NCI-H2081 treated with DMSO at 0.1 percent for 48 hours (cell line): ENCODE measurements at places on chromosomes 16 and 17.

- DNase-seq: no peak
These were observed 36.1 kb downstream of the WNT3 start for GRCh38 chr17:46782250-46782953.

DNA sequence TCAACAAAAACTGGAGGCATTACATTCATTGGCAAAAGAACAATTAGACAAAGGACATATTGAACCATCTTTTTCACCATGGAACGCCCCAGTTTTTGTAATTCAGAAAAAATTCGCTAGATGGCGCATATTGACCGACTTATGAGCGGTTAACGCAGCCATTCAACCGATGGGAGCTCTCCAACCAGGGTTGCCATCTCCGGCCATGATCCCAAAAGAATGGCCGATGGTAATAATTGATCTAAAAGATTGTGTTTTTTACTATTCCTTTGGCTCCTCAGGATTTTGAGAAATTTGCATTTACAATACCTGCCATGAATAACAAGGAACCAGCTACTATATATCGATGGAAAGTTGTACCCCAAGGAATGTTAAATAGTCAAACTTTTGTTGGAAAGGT lies 21.4 kb downstream of the ALOX15B start:
- no peak for DNase-seq

- no peak for DNase-seq
These were observed 1299.0 kb downstream of the CDH11 start for GRCh38 chr16:63822818-63823217.

DNA sequence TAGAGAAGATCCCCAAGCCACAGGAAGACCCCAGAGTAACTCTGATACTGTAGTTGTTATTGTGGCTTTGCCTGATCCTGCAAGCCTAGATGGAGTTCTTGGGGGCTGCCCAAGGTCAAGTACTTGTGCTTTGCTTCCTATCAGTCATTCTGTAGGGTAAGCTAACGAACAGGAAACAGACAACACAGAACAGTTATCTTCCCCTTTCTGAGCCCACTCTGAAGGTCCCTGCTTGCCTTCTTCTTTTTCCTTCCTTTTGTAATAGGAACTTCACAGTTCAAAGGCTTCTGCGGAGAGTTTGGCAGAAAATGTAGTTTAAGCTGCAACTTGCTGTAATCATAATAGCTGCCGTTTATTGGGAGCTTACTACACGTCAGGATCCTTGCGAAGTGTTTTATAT lies 494.1 kb upstream of the ERCC4 start:
- no peak for DNase-seq

GRCh38 chr16:11472410-11472809 lies 114.3 kb downstream of the LITAF start:
- DNase-seq: no peak

DNA sequence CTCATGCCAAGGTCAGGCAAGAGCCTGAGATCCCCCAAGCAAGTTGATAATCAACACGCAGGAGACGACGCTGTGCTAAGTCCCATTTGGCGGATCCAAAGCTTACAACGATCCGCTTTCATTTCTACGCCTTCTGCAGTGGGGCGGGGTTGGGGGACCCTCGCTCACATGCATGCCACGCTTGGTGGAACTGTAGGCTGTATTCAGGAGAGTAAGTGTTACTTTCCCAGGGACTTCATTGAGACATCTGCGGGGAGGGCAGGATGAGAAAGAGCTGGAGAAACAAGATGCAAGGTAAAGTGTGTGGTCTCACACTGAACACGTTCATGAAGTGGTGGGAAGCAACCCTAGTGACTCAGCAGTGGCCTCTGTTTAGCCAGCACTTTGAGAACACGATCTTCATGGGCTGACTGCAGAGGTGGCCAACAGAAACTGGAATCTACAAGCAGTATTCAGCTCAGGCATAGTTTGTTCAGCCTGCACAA lies 100.5 kb downstream of the XYLT1 start:
- no peak for DNase-seq

DNA sequence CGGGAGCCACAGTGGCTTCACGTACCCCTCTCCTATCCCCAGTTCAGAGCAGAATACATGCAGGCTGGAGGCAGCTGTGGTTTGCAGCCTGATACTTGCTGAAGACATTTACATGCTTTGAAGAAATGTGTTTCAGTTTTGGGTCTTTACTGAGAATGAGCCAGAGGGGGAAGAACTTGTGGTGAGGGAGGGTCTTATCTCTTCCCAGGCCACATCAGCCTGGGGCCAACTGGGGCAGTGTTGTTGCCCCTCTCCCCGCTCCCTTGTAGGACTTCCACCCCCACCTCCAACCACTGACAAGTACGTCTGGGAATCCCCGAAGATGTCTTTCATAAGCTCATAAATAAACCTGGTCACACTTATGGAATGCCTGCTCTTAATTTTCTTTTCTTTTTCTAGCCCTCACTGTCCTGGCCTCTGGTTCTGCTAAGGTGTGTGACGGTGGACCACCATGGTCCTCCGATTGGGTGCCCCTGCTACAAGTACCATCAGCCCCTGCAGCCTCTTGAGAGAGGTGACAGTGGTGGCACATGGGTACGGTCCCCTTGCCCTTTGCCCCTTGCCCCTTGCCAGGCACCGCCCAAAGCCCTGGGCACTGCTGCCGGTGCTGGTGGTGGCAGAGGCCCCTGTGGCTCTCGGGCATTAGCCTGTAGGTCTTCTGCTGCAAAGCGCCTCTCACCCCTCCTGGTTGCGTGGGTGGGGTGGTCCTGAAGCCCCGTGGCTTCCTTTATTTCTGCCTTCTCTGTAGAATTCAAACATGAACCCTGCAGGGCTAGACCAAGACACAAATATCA lies 144.8 kb upstream of the RPH3AL start:
- no peak for DNase-seq

DNA sequence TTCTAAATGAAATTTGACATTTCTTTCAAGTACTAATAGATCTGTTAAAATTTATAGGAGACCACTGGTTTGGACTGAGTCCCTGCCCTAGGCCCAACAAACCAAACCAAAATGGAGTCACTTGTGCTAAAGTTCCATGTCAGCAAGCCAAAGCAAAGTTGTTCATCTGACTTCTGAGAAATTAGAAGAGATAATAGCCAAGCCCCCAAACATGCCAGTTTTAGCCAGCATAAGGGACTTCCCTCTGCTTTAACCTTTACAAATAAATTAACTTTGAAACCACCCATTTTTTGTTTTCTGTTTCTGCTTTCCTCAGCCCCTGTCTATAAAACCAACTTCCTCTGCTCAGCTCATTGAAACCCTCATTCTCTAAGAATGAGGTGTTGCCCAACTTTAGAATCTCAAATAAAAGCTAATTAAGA lies 18.9 kb downstream of the CDR2 start:
- DNase-seq: no peak

GRCh38 chr17:10792151-10792550 lies 11.7 kb downstream of the TMEM238L start:
- DNase-seq: no peak

- no peak for DNase-seq
These were observed 110.8 kb upstream of the ZNF750 start for GRCh38 chr17:82950525-82951102.

DNA sequence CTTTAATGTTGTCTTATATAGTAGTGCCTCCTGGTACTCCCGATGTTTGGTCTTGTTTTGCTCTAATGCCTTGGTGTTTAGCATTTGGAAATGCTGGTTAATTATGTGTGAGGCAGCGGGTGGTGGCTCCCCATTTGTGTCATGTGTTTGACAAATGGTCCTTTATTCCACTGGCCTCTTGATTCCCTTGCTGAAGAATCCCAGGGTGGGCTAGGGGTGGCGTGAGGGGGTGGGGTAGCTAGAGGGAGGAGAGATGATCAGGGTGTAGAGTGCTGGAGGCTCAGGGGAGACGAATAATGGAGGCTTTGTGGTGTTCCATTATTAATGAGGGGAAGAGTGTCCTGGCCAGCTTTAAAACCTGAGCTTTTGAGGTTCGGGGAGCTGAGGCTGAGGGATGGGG lies 5.4 kb downstream of the DYNLL2 start:
- no peak for DNase-seq

- no peak for DNase-seq
These were observed 1.1 kb downstream of the SLC16A3 start for GRCh38 chr17:82229698-82230608.

DNA sequence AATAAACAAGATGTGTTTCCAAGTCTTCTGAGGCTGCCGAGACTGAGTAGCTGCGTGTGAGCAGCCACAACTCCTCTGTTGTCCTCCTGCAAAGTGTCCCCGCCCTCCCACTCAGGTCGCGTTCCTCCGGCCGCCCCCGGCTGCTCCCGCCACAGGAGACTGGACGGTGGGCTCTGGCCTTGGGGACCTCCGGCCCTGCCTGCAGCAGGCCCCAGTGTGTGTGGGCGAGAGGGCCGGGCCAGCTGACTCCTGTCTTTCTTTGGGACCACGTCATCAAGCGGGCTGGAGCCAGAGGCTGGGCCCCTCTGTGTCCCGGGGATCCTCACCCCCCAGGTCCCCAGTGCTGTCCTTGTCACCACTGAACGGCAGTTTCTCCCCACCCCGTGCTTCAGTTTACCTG lies 175.3 kb downstream of the NPIPB11 start:
- DNase-seq: no peak

DNA sequence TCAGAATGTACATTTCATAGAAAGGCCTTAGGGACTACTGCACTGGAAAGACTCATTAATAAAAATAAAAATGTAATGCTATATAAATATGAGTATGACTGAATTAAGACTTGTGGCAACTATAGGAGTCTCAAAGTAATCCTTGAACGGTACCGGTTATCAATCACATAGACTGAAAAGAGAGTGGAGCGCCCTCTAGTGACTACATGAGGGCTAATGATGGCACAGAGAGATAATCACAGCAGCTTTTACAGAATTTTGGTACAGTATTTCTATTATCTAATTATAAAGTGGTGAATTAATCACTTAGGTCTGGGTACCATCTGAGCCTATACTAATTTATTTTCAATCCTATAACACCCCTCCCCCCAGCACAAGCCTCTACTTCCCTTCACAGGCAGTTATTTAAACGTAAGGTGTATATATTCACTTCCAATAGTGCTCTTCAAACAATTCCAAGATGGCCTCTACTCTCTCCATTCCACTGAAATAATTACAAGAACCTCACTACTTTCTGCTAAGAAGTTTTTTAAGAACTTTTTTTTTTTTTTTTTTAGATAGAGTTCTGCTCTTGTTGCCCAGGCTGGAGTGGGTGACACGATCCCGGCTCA lies 40.7 kb upstream of the ANKFY1 start:
- DNase-seq: no peak

- DNase-seq: no peak
These were observed 20.7 kb upstream of the PRM1 start for GRCh38 chr16:11301645-11302501.

GRCh38 chr17:80722661-80723060 lies 178.0 kb downstream of the RPTOR start:
- DNase-seq: no peak

DNA sequence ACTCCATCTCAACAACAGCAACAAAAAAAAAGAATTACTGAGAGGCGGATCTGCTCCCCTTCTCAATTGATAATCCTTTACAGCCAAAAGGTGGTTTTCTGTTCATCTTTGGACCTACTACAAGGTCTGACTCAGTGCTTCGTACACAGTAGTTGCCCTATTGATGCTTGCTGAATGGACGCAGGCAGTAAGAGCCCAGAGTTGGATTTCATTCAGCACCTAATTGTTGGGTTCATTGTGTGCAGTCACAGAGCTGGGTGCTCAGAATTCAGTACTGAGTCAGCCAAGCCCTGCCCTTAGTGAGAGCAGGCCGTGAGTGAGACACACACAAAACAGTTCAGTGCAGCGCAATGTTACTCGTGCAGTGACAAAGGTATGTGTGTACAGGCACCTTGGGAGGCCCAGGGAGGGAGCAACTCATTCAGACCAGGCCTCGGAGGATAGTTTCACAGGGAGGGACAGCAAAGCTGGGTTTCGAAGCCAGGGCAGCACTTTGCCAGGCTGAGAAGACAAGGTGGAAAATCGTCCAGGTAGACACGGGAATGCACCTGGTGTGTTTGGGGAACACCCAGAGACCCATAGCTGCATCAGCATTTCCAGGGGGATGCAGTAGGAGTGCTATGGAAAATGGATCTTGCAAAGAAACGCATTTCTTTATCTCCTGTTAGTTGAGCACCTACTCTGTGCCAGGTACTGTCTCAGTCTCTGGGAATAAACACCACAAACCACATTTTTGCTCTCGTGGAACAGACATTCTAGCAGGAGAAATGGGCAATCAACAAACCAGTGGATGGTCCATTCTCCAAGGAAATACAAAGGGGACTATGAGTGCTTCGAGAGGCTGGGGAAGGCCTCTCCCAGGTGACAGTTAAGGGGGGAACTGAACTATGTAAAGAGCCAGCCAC lies 18.1 kb upstream of the KRT17 start:
- no peak for DNase-seq

DNA sequence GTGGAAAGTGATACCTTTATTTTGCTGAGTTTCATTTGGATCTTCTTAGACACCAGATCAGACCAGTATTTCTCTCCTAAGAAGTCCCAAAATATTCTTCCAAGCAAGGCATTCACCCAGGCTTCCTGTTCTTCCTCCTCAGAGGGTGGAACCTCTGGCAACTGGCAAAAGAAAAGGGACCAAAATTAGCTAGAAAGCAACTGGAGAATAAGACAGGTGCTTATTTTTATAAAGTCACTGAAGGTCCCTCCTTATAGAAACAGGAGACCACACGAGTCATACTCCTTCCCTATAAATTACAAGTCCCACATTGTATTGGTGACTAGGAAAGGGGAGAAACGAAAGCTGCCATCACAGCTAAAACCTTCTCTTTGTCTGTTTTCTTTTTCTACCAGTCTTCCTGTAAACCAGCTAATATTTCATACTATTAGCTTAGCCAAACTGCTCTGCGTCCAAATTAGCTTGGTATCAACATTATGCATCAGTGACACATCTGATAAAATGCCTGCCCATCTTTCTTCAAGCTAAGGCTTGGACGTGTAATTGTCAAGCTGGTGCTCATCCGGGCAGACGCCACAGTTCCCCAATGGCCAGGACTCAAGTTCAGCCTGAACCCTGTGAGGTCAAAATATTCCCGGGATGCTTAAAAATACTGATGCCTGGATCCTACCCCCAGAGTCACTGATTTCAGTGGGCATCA lies 47.5 kb upstream of the ERN1 start:
- DNase-seq: no peak

GRCh38 chr17:77831474-77832179 lies 126.9 kb upstream of the TNRC6C start:
- DNase-seq: no peak

- no peak for DNase-seq
These were observed 16.2 kb upstream of the TNRC6C start for GRCh38 chr17:77942112-77942988.

- DNase-seq: no peak
These were observed 129.7 kb upstream of the CHMP6 start for GRCh38 chr17:80861892-80862291.

GRCh38 chr17:2054262-2054511 lies 716 bp upstream of the HIC1 start:
- no peak for DNase-seq

DNA sequence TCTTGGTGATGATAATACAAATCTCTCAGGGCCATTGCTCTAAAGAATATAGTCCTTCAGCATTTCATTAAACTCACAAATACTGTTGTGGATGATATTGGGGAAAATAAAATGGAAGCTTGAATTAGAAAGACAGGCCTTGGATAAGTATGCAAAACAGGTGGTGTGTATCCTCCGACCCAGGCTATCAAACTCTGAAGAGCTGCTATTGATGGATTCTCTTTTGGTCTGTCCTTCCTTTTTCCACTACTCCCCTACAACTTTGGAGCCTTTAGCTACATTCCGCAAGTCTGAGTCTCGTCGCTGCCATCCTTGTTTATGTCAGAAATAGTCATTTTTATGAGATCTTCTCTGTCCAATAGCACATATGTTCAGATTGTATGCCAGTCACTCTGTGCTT lies 351.6 kb downstream of the KCNJ2 start:
- DNase-seq: no peak

GRCh38 chr17:71409712-71410111 lies 711.1 kb upstream of the SOX9 start:
- no peak for DNase-seq
